Substantia nigra (tissue), 51 donors: ENCODE measurements at places on chromosomes 6 and 20.
A peak's percentile ranks its signal among the peaks of the same experiment; 100 is the strongest.

GRCh38 chr6:135192256-135193174 is 11.4 kb downstream of the MYB start:
- no peak for DNase-seq

DNA sequence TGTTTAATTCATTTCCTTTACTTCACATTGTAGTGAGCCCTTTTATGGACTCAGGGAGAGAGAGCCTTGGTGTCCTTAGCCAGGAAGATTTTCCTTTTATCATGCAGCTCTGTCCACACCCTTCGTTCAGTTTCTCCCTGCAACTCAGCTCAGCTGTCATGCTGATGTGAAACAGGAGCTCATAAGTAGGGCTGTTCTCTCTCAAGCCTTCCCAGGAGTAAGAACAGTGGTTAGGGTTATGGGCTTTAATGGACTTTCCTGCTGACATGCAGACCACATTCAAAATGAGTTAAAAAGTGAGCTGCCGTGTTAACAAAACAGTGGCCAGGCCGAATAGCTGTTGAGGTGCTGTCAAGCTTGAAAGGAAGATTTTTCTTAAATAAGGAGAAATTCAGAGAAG is 104.1 kb downstream of the BCKDHB start:
- no peak for DNase-seq

- no peak for DNase-seq
Measured at GRCh38 chr20:1037039-1037438, 34.9 kb upstream of the RSPO4 start.

DNA sequence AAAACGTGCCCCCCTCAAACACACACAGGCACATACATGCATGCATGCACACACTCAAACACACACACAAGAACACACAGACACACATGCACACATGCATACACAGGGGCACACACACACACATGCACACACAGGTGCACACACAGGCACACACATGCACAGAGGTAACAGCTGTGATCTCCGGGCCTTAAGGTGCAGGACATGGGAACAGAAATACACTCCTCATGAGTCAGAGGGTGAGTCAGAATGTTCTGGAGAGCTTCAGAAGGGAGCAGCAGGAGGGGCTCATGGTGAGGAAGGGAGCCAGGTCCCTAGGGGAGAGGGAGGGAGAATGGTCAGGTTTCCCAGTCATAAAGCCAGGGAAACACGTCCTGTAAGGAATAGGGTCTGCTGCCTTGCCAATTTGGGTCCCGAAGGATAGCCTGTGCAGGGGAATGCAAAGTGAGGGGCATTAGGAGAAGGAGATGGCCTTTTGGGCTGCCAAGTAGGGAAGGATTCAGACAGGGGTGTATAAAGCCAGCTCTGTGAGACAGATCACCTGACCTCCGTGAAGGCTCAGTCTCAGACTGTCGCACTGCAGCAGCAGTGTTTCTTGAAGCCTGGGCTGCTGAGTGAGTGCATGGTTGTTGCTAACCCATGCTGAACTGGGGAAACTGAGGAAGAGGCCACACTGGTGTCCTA is 123.9 kb downstream of the MAFB start:
- no peak for DNase-seq

GRCh38 chr20:23127506-23128279 is 41.6 kb upstream of the CD93 start:
- no peak for DNase-seq

- no peak for DNase-seq
Measured at GRCh38 chr20:21262812-21263211, 40.3 kb upstream of the XRN2 start.

- DNase-seq: no peak
Measured at GRCh38 chr6:157688960-157689599, 134.0 kb upstream of the SNX9 start.

DNA sequence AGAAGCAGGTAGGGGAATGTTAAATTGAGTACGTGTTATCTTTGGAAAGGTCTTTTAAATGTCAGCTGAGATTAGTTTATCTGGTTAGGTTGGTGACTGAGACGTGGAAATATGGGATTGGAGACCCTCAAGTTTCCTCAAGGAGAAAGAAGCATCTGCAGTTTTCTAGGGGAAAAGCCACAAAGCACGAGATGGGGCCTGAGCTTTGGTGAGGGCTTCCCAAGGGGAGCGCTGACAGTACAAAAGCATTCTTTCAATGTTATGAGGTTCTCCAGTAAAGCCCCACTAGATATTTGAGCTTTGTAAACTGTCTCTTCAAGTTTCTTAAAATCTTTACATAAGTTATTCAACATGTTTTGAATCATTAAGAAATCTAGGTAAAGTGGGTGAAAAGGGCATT is 19.6 kb upstream of the HS3ST5 start:
- DNase-seq: no peak

- peak; percentile 10 for DNase-seq
Measured at GRCh38 chr6:16168858-16169257, 40.0 kb downstream of the MYLIP start.

DNA sequence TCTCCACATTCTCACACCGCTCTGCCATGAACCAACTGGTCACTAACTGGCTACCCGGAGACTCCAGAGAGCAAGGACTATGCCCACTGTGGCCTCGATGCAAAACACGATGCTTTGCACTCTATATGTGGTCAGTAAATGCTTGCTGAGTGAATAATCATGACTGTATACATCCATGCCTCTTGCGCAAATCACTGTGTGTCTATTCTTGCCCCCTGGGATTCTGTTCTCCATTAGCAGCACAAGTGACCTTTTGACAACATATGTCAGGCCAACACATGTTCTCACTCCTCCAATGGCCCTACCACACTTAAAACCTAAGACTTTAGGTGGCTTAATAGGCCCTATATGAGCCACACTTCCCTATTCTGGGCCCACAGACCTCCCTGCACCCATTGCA is 16.9 kb downstream of the KIF16B start:
- DNase-seq: no peak

GRCh38 chr6:81252231-81252630 is 500.2 kb downstream of the TENT5A start:
- DNase-seq: no peak

- no peak for DNase-seq
Measured at GRCh38 chr6:128131566-128131965, 230.7 kb upstream of the THEMIS start.

GRCh38 chr6:36847152-36847551 is 7.9 kb upstream of the CPNE5 start:
- no peak for DNase-seq
